Activated CD4-positive, alpha-beta T cell treated with anti-CD3 and anti-CD28 coated beads, Interleukin-2, amount 10 ng/mL, durations not matched to agents 7 days and 5 days (primary cell): ENCODE measurements at places on chromosomes 1 and 21. TPM values are rescaled to one million over a fixed set of nuclear protein-coding genes. Genes with fewer than 3 reads are reported as not detected.

GRCh38 chr1:161299347-161299746, 10.4 kb downstream of the MPZ start:
- DNase-seq = no peak
- no peak overlapping the region for H3K27ac ChIP-seq
- H3K4me1 ChIP-seq = peaks cover 15% of the 10 kb centered on the region
- H3K27me3 ChIP-seq = no peaks in the 10 kb centered on the region
- H3K36me3 ChIP-seq = no peaks in the 10 kb centered on the region
- no peak overlapping the region for H3K4me3 ChIP-seq

Gene COL9A2
- total RNA-seq = 1.2 TPM

DNA sequence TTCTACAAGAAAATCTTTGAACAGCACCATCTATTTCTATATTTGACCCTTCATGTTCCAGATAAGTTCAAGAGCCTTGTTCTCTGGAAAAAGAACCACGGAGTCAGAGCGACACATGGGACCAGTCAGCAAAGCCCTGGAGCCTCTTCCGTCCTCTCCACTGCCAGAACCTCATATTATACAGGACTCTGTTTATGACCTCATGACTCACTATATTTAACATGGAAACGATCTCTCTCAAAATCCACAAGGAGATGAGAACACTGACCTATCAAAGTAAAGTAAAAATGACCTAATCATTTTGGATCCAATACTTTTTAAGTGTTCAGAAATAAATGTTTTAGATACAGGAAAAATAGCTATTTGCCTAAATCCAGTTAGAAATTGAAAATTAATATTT, 124.6 kb upstream of the KRTAP19-8 start:
- H3K27ac ChIP-seq = no peak overlapping the region
- no peak for DNase-seq
- no peak overlapping the region for H3K4me3 ChIP-seq
- no peaks in the 10 kb centered on the region for H3K27me3 ChIP-seq
- H3K36me3 ChIP-seq = peaks cover 49% of the 10 kb centered on the region
- peaks cover 74% of the 10 kb centered on the region for H3K4me1 ChIP-seq

Gene ADORA1
- not detected for total RNA-seq

Gene PADI3
- not detected for total RNA-seq

Gene LORICRIN
- total RNA-seq = not detected

DNA sequence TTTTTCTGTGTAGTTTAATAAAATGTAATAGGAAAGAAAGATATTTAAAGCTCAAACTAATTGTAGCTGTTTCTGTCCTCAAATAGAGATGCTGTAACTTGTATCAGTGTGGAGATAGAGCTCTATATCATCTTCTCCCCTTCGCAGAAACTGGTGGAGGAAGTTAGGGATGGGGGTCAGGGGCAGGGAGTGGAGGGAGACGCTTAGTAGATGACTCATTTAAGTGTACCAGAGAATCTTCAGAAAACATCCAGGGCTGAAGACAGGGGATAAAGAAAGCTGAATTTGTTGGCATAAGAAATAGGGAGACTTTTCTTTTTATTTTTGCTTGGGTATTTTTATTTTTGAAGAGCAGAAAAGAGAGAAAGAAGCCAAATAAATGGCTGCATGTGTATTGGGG, 282.6 kb upstream of the DPYD start:
- no peaks in the 10 kb centered on the region for H3K27me3 ChIP-seq
- H3K27ac ChIP-seq = no peak overlapping the region
- no peaks in the 10 kb centered on the region for H3K4me1 ChIP-seq
- H3K36me3 ChIP-seq = no peaks in the 10 kb centered on the region
- H3K4me3 ChIP-seq = no peak overlapping the region

- H3K27me3 ChIP-seq = no peaks in the 10 kb centered on the region
- peaks cover 19% of the 10 kb centered on the region for H3K4me1 ChIP-seq
- H3K4me3 ChIP-seq = no peak overlapping the region
- no peak for DNase-seq
These were observed 75.7 kb downstream of the UCHL5 start for GRCh38 chr1:192983349-192983980.

GRCh38 chr1:54275349-54275748, 75.4 kb downstream of the MRPL37 start:
- H3K27ac ChIP-seq = peak overlapping the region; percentile 98
- H3K4me3 ChIP-seq = no peak overlapping the region
- H3K4me1 ChIP-seq = peaks cover 57% of the 10 kb centered on the region
- H3K36me3 ChIP-seq = peaks cover 24% of the 10 kb centered on the region
- no peak for DNase-seq
- H3K27me3 ChIP-seq = no peaks in the 10 kb centered on the region

GRCh38 chr1:115426231-115426771, 88.3 kb upstream of the NGF start:
- DNase-seq = no peak
- no peaks in the 10 kb centered on the region for H3K4me1 ChIP-seq
- H3K4me3 ChIP-seq = no peak overlapping the region

DNA sequence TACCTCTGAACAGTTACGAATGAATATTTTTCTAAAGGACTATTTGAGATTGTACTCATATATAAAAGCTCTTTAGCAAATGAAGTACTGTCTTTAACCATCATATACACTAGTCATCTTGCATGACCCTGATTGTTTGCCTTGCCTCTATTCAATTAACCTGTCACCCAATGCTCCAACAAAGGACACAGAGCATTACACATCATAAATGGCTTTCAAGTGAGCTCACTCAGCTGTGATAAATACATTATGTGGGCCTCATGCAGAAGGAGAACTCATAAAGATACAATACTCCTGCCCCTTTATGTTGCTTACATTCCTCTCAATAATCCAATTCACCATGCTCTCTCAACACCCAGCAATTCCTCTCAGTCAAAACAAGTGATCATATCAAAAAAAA, 993.0 kb upstream of the PRMT6 start:
- H3K27ac ChIP-seq = no peak overlapping the region
- H3K4me1 ChIP-seq = no peaks in the 10 kb centered on the region
- no peaks in the 10 kb centered on the region for H3K36me3 ChIP-seq

DNA sequence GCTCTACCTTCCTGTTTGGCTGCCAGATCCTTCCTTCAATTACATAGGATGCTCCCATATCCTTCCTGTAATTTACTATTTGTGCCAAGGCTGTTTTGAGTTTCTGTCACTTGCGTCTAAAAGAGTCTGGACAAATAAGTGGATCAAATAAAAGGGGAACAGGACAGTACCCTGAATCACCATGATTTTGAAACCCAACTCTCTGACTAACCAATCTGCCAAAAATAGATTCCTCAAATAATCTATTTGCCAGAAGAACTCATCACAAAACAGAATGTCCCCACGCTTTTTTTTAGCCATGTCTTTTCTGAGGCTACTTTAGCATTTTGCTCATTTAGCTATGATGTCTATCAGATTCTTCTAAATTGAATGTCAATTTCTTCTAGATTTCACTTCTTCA, 392.6 kb downstream of the NTNG1 start:
- H3K27ac ChIP-seq = no peak overlapping the region
- no peaks in the 10 kb centered on the region for H3K4me1 ChIP-seq
- H3K4me3 ChIP-seq = no peak overlapping the region
- no peak for DNase-seq

DNA sequence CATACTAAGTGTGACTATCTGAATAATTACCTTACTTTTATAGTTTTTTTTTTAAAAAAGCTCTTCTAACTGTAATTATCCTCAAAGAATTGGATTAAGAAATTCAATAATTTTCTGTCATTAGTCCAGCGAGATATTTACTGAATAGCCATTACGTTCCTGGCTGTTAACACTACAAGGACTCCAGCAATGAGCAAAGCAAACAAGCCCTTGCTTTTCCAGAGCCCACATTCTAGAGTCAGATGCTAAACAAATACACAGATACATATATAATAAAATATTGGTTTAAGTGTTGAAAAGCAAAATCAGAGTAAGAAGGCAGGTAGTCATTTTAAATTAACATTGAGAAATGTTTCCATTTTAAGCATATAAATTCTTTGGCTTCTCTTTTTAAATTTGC, 118.4 kb downstream of the ATF6 start:
- no peaks in the 10 kb centered on the region for H3K27me3 ChIP-seq
- H3K4me1 ChIP-seq = no peaks in the 10 kb centered on the region
- no peak overlapping the region for H3K4me3 ChIP-seq
- no peak overlapping the region for H3K27ac ChIP-seq
- no peak for DNase-seq

DNA sequence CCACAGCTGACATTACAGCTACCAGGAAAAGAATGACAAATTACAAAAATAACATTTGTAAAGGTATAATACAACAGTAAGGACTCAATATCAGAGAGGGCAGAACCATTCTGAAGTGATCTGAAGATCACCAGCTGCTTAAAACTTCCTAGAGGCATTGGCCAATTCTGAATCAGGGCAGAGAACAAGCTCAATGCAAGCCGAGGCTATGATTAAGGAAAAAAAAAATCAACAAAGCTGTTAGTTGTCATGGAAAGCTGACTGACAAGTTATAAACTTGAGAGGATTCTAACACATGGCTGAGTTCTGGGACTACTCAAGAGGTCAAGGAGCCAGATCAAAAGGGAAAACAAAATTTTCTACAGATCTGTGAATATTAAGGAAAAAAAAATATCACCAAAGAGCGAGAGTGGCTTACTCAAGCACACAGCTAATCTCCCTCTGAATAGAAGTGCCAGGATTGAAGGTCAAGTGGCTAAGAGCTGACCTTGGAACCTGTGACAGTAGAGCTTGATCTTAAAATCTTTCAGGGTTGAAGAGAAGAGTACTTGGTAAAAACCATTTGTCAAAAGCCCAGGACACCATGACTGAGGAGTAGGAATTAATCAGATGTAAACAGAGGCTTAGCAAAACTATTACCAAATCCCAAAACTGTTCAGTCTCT, 383.4 kb downstream of the USP25 start:
- no peaks in the 10 kb centered on the region for H3K4me1 ChIP-seq
- no peak for DNase-seq
- no peak overlapping the region for H3K4me3 ChIP-seq
- H3K27ac ChIP-seq = no peak overlapping the region

GRCh38 chr1:27968692-27969091, 8.9 kb downstream of the XKR8 start:
- DNase-seq = no peak
- no peak overlapping the region for H3K4me3 ChIP-seq
- peaks cover 15% of the 10 kb centered on the region for H3K4me1 ChIP-seq
- no peak overlapping the region for H3K27ac ChIP-seq

Gene DFFB
- total RNA-seq = 10.6 TPM

Gene LRRC38
- not detected for total RNA-seq

DNA sequence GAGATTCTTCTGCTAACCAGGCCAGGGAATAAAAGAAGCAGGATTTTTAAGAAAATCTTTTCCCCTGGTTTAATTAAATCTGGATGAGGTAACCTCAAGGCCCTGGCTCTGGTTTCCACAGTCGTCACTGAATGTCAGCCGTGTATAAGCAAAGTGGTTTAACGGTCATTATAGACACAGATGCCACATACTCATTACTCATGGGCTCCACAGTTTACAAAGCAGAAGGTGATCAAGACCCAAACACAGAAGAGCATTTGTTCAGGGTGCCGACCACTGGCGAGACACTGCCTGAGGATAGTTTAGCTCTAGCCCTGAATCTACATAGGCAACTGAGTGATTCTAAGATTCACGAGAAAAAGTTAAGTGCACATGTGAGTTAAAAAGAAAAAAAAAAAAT, 27.8 kb upstream of the RAP1GAP start:
- H3K27ac ChIP-seq = no peak overlapping the region
- no peaks in the 10 kb centered on the region for H3K27me3 ChIP-seq
- no peak overlapping the region for H3K4me3 ChIP-seq

DNA sequence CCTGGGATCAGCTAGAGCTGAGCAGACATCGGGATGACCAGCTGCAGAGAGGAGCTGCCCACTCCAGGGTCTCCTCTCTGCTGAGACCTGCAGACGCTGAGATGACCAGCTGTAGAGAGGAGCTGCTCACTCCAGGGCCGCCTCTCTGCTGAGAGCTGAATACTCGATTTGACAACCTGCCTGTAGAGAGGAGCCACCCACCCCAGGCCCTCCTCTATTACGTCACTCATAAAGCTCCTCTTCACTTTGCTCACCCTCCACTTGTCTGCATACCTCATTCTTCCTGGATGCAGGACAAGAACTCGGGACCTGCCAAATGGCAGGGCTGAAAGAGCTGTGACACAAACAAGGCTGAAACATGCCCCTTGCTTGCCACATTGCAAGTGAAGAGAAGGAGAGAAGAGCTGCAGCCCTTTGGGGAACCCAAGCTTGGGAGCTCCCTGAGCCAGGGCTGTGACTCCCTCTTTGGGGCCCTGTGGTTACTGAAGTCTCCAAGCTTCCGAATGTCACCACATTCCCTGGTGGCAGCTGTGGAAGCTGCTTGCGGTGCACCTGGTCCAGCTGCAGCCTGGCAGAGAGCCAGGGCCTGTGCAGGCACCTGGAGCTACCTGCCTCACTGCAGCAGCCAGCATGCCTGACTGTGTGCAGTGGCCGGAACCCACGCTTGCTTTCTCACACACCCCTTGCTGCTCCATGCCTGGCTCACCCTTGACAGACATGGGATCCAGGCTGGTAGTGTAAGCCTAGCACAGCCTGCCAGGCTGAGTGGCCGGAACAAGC, 59.6 kb downstream of the CC2D1B start:
- no peak for DNase-seq
- no peaks in the 10 kb centered on the region for H3K4me1 ChIP-seq
- H3K27me3 ChIP-seq = no peaks in the 10 kb centered on the region
- H3K27ac ChIP-seq = no peak overlapping the region

Gene ITLN2
- total RNA-seq = not detected

Gene MAP1LC3C
- total RNA-seq = not detected

GRCh38 chr1:179340918-179341317, 24.9 kb upstream of the AXDND1 start:
- no peak overlapping the region for H3K27ac ChIP-seq
- DNase-seq = no peak
- no peaks in the 10 kb centered on the region for H3K27me3 ChIP-seq
- peaks cover 5% of the 10 kb centered on the region for H3K4me1 ChIP-seq
- no peak overlapping the region for H3K4me3 ChIP-seq
- peaks cover 37% of the 10 kb centered on the region for H3K36me3 ChIP-seq

Gene GJA4
- not detected for total RNA-seq

GRCh38 chr1:53336146-53336545, 8.3 kb upstream of the LRP8 start:
- no peak overlapping the region for H3K4me3 ChIP-seq
- peaks cover 17% of the 10 kb centered on the region for H3K4me1 ChIP-seq
- DNase-seq = no peak
- peaks cover 16% of the 10 kb centered on the region for H3K36me3 ChIP-seq

- H3K36me3 ChIP-seq = peaks cover 21% of the 10 kb centered on the region
- H3K27ac ChIP-seq = peak overlapping the region; percentile 81
- H3K27me3 ChIP-seq = peaks cover 46% of the 10 kb centered on the region
- DNase-seq = peak; percentile 62
These were observed 1.8 kb upstream of the MCOLN2 start for GRCh38 chr1:84998642-84999280.

GRCh38 chr21:43020177-43020576, 45.8 kb downstream of the PKNOX1 start:
- H3K4me1 ChIP-seq = peaks cover 6% of the 10 kb centered on the region
- H3K36me3 ChIP-seq = peaks cover 28% of the 10 kb centered on the region
- DNase-seq = no peak
